Upper lobe of right lung (tissue), 1 donor: ENCODE measurements at places on chromosomes 16 and 17. TPM values are rescaled to one million over a fixed set of nuclear protein-coding genes. Genes with fewer than 3 reads are reported as not detected.

DNA sequence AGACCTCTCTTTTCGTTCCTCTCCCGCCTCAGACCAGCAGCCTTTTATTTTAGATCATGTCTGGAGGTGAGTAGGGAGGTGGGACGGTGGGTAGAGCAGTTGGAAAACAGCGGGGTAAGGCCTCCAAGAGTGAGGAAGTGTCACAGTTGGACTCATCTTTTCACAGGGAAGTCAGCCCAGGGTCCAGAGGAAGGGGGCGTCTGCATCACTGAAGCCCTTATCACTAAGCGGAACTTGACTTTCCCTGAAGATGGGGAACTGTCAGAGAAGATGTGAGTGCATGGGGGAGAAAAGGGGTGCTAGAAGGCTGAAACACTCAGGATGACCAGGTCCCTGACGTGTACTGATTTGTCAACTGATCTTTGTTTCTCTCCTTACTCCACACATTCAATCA is 461 bp downstream of the LRRC46 start:
- H3K4me1 ChIP-seq: peaks cover 23% of the 10 kb centered on the region
- H3K27me3 ChIP-seq: no peaks in the 10 kb centered on the region
- peaks cover 29% of the 10 kb centered on the region for H3K36me3 ChIP-seq
- H3K27ac ChIP-seq: peak overlapping the region; percentile 81
- peak overlapping the region; percentile 77 for H3K4me3 ChIP-seq

DNA sequence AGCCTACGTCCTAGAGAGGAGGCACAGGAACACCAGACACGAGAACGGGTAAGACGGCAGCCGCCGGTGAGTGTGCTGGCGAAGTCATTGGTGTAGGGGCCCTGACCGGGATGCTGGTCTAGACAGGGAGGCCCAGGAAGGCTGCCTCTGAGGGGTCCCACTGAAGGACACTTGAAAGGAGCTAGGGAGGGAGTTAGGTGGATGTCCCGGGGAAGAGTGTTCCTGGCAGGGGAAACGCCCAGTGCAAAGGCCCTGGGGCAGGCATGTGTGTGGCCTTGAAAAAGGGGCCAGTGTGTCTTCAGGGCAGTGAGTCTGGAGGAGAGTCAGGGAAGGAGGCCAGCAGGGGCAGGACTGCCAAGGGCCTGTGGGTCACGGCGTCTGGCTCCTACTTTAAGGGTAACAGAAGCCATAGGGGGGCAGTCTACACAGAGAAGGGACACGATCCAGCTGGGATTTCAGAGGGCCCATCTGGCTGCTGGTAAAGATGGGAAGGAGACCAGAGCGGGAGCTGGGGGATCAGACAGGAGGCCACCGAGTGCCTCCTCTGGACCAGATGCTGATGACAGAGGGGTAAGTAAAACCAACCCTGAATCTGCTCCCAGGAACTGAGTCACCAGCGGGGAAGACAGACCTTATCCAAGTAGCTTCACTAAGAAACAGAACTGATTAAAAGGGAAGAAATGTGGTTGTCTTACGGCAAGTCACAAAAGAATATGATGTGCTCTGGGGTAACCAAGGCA is 115.9 kb downstream of the LITAF start:
- no peaks in the 10 kb centered on the region for H3K27me3 ChIP-seq
- H3K4me3 ChIP-seq: no peak overlapping the region
- no peaks in the 10 kb centered on the region for H3K36me3 ChIP-seq

Gene CRYM
- 4.8 TPM for total RNA-seq

GRCh38 chr17:82962163-82962720 is 117.2 kb upstream of the METRNL start:
- no peak for DNase-seq
- no peak overlapping the region for H3K4me3 ChIP-seq
- no peaks in the 10 kb centered on the region for H3K27me3 ChIP-seq
- no peaks in the 10 kb centered on the region for H3K36me3 ChIP-seq

GRCh38 chr16:2609827-2610470 is 72.1 kb downstream of the PDPK1 start:
- H3K36me3 ChIP-seq: peaks cover 15% of the 10 kb centered on the region
- H3K27ac ChIP-seq: no peak overlapping the region
- DNase-seq: peak; percentile 46
- peaks cover 7% of the 10 kb centered on the region for H3K4me1 ChIP-seq
- H3K4me3 ChIP-seq: no peak overlapping the region

DNA sequence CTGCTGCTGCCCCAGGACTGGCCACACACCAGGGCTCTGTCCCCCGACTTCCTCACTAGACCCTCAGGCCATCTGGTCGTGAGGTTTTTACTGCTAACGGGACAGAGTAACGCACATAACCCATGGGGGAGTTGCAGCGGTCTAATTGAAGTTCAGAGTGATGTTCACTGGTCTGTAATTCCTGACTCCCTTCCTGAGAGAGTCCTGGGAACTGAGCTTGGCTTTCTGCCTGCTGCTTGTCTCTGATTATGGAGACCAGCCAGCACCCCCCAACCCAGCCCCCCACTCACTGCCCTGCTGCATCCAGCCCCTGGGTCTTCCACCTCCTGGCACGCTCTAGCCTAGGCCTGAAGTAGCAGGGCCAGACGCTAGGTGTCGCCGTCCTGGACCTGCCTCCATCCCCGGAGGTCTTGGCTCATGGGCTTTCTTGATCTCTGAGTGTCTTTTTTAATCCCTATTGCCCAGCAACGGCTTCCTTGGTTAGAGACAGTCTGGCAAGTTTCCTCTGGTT is 192.9 kb downstream of the CCDC182 start:
- no peaks in the 10 kb centered on the region for H3K27me3 ChIP-seq
- no peaks in the 10 kb centered on the region for H3K4me1 ChIP-seq
- H3K36me3 ChIP-seq: no peaks in the 10 kb centered on the region

Gene GNGT2
- total RNA-seq: 8.5 TPM

GRCh38 chr17:78971756-78972506 is 7.8 kb downstream of the LGALS3BP start:
- H3K4me1 ChIP-seq: peaks cover 17% of the 10 kb centered on the region
- no peak for DNase-seq
- no peak overlapping the region for H3K4me3 ChIP-seq
- H3K27ac ChIP-seq: no peak overlapping the region

Gene ZNF385C
- 0.78 TPM for total RNA-seq

Gene TMUB2
- total RNA-seq: 38.8 TPM

Gene KRTAP4-5
- not detected for total RNA-seq

GRCh38 chr16:56279132-56279531 is 87.8 kb downstream of the GNAO1 start:
- no peaks in the 10 kb centered on the region for H3K4me1 ChIP-seq
- no peaks in the 10 kb centered on the region for H3K27me3 ChIP-seq
- no peaks in the 10 kb centered on the region for H3K36me3 ChIP-seq
